Hepatic stellate cell (primary cell): ENCODE measurements at places on chromosomes 13 and 19.
A peak's percentile ranks its signal among the peaks of the same experiment; 100 is the strongest.

DNA sequence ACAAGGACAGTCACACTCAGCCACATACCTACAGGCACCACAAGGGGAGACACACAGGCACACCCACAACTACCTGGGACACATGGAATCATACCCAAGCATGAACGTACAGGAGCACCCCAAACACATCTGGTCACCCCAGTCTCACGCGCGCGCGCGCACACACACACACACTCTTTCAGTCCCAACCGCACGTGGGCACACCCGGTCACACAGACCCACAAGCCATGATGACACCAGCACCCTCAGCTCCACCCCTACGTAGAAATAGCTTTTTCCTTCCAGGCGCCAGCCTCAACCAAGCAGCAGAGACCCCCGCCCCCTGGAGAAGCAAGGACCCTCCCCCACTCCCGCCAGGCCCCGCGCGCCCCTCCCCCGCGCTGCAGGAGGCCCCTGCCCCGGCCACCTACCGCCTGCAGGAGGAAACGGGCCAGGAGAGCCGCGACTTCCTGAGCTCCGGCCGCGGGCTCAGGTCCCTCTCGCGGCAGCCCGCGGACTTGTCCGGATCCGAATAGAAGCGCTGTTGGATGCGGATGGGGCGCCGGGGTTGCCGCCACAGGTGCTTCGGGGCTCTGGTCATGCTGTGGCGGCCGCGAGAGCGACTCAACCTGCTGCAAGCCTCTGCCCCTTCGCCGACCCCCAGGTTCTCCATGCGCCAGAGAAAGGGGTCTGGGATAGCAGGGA, 6.4 kb upstream of the PDE4C start:
- no peak for DNase-seq

DNA sequence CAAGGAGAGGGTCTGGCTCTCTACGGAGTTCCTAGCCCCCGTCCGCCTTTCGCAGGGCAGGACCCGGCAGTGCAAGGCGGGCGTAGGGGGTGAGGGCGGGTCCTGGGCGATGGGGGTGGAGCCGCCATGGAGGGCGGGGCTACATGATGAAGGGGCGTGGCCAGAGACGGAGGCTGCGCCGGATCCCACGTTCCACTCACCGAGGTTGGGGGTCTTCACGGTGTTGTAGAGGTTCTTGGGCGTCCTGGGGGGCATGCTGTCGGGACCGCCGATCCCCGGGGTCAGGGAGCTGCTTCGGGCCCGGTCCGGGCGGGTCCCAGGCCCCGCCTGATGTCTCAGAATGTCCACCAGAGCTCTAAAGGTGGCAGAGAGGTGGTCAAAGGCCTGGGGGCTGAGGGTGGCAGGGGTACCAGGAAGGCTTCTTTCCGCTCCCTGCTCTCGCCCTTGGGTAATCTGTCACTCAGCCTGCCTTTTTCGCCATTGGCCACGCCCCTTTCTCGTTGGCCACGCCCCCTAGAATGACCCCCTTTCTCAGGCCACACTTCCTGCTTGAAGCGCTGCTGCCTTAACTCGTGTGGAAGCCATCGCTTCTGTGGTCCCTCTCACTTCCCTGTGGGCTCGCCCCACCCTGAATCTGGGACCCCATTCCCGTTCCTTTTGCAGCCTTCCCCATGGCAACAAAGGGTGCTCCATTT, 2.5 kb downstream of the SHISA7 start:
- DNase-seq, result no peak

GRCh38 chr19:16223746-16224145, 26.0 kb downstream of the AP1M1 start:
- DNase-seq, result no peak

- DNase-seq, result no peak
Observed at GRCh38 chr13:26660185-26660584, 100.4 kb downstream of the GPR12 start.

DNA sequence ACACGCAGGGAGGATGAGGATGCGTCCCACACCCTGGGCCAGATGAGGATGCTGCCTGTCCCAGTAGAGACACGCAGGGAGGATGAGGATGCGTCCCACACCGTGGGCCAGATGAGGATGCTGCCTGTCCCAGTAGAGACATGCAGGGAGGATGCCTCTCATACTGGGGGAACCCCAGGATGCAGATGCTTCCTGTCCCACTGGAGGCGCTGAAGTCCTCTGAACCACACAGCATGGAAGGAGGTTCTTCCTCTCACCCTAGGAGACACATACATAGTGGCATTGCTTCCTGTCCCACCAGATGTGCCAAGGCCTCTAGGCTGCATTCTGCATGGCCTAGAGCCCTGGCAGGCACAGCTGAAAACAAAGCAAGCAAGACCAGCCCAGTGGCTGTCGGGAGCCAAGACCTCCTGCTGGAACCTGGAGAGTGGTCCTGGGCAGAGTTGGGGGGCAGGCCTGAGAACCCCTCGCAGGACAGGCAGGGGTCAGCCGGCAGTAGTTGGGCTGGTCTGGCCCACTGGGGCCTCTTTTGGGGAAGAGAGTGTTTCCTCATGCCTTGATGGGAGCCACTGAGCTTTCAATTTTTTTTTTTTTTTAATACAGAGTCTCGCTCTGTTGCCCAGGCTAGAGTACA, 4.3 kb downstream of the HPN start:
- DNase-seq, result peak; percentile 80

- no peak for DNase-seq
Observed at GRCh38 chr13:108769213-108770070, 140.0 kb downstream of the MYO16 start.
